Fibroblast of skin of left biceps (primary cell): ENCODE measurements at places on chromosomes 7 and 10.

- DNase-seq, result no peak
Observed at GRCh38 chr10:77887631-77888355, 38.8 kb downstream of the DLG5 start.

- no peak for DNase-seq
Observed at GRCh38 chr10:43160921-43161255, 22.6 kb downstream of the CSGALNACT2 start.

DNA sequence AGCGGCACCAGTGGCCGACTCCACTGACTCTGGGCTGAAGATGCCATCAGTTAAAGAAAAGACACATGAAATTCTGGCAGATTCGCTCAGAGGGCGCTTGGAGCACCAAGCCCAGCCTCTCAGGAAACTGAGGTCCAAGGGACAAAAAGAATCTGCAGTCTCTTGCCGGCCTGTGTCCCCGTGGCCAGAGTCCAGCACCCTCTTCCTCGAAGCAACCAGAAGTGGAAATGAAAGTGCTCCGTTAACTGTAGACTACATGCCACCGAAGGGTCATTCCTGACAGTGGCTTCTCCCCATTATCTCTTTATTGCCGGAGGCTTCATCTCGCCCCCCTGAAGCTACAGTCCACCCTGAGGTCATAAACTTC is 1.0 kb upstream of the CHST15 start:
- DNase-seq, result no peak

DNA sequence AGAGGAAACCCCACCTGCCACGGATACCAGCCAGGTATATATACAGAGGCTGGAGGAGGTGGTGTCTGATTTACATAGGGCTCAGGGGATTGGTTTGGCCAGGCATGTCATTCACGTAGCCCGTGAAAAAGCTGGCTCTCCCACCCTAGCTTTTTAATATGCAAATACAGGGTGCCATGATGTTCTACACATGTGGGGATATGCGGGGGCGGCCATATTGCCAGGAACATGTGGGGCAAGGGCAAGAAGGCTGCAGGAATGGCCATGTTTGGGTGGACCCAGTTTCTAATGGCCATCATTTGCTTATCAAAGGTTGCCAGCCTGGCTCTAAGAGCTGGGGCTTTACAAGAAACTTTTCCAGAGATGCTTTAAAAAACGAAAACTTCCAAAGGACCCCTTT is 131.5 kb upstream of the KIF5B start:
- DNase-seq, result no peak

GRCh38 chr7:32511791-32512190 is 16.5 kb downstream of the AVL9 start:
- DNase-seq, result no peak

DNA sequence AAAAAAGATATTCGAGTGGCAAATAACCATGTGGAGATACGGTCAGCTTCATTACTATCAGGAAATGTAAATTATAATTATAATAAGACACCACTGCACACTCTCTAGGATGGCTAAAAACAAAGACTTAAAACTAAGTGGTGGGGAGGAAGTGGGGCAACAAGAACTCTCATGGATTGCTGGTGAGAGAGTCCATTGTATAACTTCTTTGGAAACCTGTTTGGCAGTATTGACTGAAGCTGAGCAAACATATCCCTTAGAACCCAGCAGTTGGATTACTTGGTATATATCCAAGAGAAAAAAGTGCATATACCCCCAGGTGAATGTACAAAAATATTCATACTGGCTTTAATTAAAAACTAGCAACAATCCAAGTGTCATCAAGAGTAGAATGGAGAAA is 133.7 kb upstream of the CTBP2 start:
- no peak for DNase-seq

GRCh38 chr10:89219513-89220218 is 12.5 kb upstream of the CH25H start:
- DNase-seq, result no peak

DNA sequence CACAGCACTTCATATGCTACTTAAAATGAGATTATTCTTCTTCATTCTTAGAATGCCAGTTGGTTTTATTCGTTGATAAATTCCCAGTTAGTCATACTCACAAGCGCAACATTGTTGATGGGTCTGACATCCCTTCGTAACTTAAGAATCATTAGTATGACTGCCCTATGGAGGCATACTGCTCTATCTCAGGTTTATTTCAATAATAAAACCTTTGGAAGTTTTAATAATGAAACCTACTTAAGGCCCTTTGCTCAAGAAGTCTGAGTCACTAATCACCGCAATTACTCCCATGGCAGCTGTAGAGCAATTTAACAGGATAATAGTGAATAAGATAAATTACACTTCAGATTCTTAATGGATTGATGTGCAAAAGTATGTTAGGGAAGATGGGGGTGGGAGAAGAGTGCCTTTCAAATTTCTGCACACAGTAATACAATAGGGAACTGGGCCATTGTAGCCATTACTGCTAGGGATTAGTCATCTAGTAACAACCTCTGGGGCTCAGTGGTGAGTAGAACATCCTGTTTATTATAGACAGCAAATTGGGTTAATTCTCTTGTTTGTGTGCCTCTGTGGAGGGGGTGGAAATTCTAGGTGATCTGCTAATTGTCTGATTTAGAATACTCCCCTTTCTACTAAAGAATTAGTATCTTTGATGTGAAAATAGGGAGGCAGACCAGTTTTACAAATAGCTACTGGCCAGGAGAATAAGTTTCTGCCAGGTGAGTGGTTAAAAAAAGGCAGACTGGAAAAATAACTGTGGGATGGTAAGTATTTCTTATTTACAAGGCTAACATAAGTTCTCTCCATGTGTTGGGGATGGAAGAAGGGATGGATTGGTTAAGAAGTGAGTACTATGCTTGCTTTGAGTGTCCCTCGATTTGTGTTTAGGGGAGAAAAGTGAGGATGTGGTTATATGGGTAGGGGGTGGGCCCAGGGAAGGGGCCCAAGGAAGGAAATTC is 74.5 kb upstream of the VKORC1L1 start:
- DNase-seq, result peak; percentile 5
